ENCODE measurements at places on chromosomes 12 and 14.

GRCh38 chr12:2251526-2252209 lies 198.9 kb downstream of the CACNA1C start:
- DNase-seq: no peak

GRCh38 chr14:66624336-66624937 lies 116.5 kb downstream of the GPHN start:
- DNase-seq: no peak

GRCh38 chr12:47021298-47021697 lies 58.1 kb upstream of the PCED1B start:
- no peak for DNase-seq

DNA sequence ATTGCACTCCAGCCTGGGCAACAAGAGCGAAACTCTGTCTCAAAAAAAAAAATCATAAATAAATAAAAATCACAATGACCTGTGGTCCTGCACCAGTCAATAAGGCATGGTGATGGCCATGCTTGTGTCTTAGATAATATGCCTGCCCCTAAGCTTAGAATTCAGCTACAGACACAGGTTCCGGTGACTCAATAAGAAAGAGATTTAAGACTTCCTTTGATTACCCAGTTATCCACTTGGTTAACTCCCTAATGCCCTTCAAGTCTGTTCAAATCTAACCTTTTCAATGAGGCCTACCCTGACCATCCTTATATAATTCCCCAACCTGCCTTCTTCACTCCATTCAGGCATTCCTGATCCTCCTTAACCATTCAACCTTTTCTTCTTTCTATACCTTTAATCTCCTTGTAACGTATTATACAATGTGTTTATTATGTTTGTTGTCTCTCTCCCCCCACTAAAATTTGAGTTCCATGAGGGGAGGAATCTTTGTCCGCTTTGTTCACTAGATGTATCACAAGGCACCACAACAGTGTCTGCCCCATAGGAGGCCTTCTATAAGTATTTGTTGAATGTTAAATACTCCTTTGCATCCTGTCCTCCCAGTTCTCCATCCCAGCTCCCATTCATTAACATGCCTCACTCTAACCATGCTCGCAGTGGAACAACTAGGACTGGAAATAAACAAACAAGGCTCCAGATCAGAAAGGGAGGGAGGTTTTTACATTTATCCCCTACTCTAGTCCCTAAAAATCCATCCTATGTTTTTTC lies 8.9 kb downstream of the MAP4K5 start:
- no peak for DNase-seq

- no peak for DNase-seq
Measured at GRCh38 chr12:12917517-12917916, 26.2 kb downstream of the GPRC5A start.

GRCh38 chr12:8996682-8997405 lies 7.5 kb downstream of the KLRG1 start:
- peak; percentile 1 for DNase-seq

GRCh38 chr12:38601949-38602348 lies 285.4 kb downstream of the ALG10B start:
- no peak for DNase-seq

- no peak for DNase-seq
Measured at GRCh38 chr12:11891754-11892386, 178.9 kb upstream of the BCL2L14 start.

GRCh38 chr14:80493620-80494019 lies 282.3 kb upstream of the DIO2 start:
- no peak for DNase-seq

DNA sequence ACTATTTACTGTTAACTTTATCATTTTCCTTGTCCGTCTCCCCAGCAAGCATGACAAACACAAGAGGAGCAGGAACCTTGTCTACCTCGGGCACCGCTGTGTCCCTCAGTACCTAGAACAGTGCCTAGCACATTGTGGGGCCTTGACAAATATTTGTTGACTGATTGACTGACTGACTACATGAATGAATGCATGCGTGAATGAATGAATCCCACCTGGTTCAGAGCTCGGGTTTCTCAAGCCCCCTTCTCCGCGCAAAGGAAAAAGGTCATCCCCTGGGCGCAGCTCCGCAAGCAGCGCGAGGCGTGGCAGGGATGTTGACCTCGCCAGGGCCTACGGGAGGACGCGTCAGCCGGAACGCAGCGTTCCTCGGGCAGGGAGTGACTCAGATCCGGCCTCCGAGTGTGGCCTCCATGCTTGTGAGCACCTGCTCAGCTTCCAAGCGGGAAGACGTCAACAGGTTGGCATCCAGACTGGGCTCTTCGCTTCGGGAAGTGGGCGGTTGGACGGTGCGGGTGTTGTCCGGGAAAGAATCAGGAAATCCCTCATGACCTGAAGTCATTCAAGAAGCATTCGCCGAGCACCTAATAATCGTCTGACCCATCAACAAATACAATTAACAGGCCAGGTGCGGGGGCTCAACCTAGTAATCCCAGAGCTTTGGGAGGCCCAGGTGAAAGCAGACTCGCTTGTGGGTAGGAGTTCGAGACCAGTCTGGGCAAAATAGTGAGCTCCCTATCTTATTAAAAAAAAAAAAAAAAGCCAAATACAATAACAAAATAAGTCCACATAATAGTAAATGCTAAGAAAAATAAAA lies 13.9 kb upstream of the UBC start:
- peak; percentile 99 for DNase-seq

GRCh38 chr14:101814934-101815333 lies 53.4 kb downstream of the PPP2R5C start:
- no peak for DNase-seq

GRCh38 chr12:107126796-107127481 lies 33.6 kb upstream of the CRY1 start:
- DNase-seq: no peak

DNA sequence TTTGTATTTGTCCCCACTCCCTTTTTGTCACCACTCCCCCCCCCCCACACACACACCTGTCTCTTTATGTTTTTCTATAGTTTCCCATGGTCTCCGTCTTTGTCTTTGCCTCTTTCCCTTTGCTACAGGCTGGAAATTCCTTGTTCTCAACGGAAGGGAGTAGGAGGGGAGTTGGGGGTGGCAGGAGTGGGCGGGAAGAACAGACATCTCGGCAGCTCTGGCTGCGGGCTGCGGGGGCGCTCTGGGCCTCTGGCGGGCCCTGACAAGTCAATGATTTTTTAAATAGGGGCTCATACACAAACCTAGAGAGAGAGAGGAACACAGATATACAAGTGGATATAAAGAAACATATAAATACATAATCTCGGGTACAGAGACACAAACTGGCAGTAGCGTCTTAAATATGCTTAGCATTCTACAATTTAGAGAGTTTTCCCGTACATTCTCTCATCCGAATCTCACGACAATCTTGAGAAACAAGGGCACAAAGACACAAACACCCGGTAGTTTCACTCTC lies 2.4 kb upstream of the NAB2 start:
- no peak for DNase-seq

DNA sequence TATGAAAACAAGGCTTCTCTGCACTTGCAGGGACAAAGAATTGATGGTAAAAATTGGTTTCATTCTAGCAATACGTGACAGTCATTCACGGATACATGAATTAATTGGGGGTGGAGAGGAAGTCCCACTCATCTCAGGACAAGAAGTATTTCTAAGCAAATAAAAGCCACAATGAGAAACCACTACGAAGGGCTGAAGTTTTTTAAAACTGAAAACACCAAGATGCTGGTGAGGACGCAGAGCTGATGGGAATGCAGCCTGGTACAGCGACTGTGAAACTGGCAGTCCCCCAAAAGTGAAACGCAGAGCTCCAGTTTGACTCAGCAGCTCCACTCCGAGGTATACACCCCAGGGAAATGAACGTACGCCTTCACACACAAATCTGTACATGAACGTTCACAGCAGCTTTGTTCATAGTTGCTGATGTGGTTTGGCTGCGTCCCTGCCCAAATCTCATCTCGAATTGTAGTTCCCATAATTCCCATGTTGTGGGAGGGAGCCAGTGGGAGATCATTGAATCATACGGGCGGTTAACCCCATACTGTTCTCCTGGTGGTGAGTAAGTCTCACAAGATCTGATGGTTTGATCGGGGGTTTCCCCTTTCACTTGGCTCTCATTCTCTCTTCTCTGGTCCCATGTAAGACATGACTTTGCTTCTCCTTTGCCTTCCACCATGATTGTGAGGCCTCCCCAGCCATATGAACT lies 89.0 kb downstream of the SCARB1 start:
- DNase-seq: no peak

DNA sequence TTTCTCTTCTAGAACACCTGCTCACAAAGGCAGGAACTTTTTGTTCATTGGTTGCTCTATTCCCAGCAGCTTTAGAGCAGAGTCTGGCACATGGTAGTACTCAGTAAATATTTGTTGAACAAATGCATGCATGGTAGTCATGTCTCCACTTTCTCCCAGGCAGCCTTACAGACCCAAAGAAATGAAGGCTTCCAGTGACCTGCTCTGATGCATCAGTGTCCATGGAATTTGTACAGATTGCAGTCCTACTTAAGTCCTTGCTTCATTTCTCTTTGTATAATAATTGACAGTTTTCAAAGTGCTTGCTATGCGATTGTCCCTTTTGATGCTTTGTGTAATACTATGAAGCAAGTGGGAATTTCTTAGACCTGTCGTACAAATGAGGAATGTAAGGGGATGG lies 119.6 kb downstream of the DERA start:
- DNase-seq: peak; percentile 5

- DNase-seq: no peak
Measured at GRCh38 chr12:112868459-112869041, 38.2 kb upstream of the OAS1 start.

GRCh38 chr14:54123841-54124240 lies 167.2 kb upstream of the BMP4 start:
- DNase-seq: no peak

DNA sequence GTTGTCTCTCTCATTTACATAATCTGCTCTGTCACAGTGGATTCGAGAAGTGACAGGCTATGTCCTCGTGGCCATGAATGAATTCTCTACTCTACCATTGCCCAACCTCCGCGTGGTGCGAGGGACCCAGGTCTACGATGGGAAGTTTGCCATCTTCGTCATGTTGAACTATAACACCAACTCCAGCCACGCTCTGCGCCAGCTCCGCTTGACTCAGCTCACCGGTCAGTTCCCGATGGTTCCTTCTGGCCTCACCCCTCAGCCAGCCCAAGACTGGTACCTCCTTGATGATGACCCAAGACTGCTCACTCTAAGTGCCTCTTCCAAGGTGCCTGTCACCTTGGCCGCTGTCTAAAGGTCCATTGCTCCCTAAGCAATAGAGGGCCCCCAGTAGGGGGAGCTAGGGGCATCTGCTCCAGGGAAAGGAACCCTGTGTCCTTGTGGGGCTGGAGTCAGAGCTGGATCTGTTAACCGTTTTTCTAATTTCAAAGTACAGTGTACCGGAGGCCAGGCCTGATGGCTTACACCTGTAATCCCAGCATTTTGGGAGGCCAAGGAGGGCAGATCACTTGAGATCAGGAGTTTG lies 5.1 kb downstream of the ERBB3 start:
- DNase-seq: no peak

DNA sequence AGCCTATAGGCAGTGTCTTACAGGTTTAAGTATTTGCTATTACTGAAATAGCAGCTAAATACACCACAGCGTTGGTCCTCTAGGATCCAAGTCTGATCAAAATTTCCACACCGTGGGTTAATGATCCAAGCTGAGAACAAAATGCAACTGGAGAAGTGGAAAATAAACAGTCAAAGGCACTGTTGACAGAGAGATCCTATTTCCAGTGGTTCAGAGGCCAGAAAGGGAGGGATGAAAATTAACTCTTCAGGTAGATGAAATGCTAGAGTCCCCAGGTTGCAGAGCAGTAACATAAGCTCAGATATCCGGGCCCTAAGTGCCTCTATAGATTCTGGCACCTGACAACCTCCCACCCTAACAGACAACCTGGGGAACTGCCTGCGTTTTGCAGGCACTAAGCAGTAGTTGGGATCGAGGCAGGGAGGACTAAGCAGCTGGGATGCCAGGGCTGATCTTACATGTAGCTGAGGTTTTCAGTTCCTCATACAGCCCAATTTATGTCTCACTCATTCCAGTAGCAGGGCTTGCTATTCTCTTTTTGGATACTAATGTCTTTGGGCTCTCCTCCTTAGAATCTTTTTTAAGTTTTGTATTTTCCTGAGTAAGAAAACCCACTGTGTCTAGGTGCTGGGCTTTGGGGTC lies 42.7 kb upstream of the CRACR2A start:
- DNase-seq: no peak

DNA sequence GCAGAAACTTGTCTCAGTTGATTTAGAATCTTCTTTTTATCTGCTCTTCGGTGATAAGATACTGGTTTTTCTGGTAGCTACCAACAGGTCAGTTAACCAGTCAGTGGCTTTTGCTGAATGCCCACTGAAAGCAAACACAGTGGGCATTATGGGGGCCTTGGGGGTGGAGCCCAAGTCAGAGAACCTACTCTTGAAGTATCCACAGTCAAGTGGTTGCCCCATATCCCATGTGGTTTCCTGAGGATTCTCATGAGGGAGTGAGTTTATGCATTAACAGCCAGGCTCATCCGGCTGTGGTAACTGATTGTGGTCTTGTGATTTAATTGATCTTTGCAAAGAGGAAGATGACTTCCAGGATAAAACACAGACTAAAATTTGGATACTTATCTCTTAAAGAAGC lies 83.7 kb downstream of the ST8SIA1 start:
- DNase-seq: no peak

GRCh38 chr14:87994974-87995373 lies 2.0 kb upstream of the GALC start:
- no peak for DNase-seq

GRCh38 chr12:76199808-76200207 lies 115.3 kb upstream of the NAP1L1 start:
- no peak for DNase-seq

- no peak for DNase-seq
Measured at GRCh38 chr12:32248441-32249140, 141.9 kb downstream of the BICD1 start.

DNA sequence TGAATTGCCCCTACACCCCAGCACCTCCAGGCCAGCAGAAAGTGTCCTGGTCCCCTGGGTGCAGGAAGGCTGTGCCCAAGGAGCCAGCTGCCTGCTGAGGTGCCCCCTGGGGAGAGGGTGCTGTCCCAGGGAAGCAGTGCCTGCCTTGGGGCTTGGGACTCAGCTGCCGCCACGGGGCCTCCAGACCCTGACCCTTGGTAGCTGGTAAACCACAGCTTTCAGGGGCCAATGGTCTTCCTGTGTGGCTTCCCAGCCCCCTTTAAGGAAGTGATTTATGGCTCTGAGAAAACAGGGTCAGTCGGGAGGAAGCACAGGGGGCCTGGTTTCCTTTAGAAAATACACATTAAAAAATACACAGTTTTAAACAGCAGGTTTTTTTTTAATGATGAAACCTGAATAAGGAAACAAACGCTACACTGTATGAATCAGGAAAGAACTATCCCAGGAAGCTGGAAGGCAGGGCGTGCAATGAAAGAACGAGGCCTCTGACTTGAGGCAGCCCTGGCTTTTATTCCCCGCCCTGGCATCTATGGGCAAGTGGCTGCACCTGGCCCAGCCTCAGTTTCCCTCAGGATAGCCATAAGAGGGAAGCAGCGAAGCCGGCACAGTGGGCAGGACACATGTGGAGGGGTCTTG lies 40.6 kb upstream of the EML1 start:
- peak; percentile 55 for DNase-seq

GRCh38 chr14:69685218-69685616 lies 73.8 kb downstream of the SUSD6 start:
- DNase-seq: peak; percentile 76

Data from kidney epithelial cell (primary cell).